Activated naive CD8-positive, alpha-beta T cell treated with anti-CD3 and anti-CD28 coated beads for 36 hours (primary cell): ENCODE measurements at places on chromosomes 7 and 10. TPM values are rescaled to one million over a fixed set of nuclear protein-coding genes. Genes with fewer than 3 reads are reported as not detected.

GRCh38 chr10:26832960-26833359 is 27.8 kb downstream of the ABI1 start:
- DNase-seq = no peak

GRCh38 chr7:102417105-102417504 is 16.3 kb upstream of the ORAI2 start:
- no peak for DNase-seq

GRCh38 chr7:47327698-47328391 is 254.1 kb downstream of the TNS3 start:
- no peak for DNase-seq

Gene PON1
- total RNA-seq = not detected

Gene MBL2
- total RNA-seq = not detected

Gene CCDC172
- total RNA-seq = not detected
